ENCODE measurements at places on chromosomes 4 and X. TPM values are rescaled to one million over a fixed set of nuclear protein-coding genes. Genes with fewer than 3 reads are reported as not detected.

DNA sequence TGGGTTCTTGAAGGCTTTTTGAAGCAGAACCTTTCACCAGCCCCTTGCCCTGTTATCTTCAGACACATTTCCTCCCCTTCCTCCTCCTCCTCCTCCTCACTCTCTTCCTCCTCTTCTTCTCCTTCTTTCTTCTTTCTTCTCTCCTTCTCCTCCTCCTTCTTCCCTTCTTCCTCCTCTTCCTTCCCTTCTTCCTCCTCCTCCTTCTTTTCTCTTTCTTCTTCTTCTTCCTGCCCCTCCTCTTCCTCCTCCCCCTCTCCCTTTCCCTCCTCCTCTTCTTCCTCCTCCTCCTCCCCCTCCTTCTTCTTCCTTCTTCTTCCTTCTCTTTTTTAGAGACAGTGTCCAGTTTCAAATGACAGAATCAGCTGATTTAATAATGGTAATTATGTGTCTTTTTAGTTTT lies 226.0 kb downstream of the DKK2 start:
- no peak for DNase-seq

DNA sequence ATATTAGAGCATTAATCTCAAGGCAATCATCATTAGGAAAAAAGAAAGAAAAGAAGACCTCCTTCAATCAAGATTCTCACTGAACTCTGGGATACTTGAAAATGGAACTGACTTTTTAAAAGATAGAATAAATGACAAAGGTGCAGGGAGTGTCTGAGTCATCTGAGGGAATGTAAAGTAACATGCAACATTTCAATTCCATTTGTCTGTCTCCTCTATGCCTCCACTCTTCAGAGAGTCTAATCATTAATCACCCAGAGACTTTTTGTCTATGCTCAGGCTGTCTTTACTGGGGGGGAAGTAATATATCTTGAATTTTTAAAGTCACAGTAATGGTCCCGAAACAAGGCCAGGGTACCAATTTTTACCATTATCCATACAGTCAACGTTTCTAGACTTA lies 55.0 kb upstream of the PACRGL start:
- no peak for DNase-seq

GRCh38 chr4:159035570-159035969 lies 67.3 kb upstream of the RAPGEF2 start:
- no peak for DNase-seq

GRCh38 chr4:125527681-125528080 lies 212.9 kb downstream of the FAT4 start:
- no peak for DNase-seq

DNA sequence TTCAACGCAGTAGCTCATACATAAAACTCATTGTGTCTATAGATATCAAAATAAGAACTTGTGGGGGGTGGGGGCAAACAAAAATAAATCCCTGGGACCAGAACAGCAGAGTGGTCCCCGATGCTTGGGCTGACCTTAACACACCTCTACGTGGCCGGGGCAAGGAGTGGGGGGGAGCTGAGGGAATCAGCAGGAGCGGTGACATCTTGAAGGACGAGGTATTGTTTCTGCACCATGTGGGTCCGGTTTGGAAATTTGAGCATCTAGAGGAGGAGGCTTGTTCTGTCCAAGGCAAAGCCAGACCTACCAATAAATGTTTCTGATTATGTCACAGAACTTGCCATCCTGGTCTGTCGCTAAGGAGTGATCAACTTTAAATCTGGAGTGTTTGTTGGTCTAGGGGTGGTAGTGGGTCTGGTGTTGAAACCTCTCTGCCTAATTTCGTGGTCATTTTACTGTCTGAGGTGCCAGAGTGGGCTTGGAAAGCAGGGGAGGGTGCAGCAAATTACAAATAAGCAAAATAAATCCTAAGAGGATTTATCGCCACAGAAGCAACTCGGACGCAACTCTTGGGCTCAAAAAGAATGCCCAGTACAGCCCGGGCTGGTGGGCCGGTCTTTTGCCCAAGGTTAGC lies 774 bp upstream of the RAPGEF2 start:
- DNase-seq: no peak

PRDM5 gene
- 1.3 TPM for total RNA-seq

UCP1 gene
- not detected for total RNA-seq

HSPA4L gene
- total RNA-seq: 4.8 TPM

NPY1R gene
- not detected for total RNA-seq
